ENCODE measurements at places on chromosomes 4 and X.

DNA sequence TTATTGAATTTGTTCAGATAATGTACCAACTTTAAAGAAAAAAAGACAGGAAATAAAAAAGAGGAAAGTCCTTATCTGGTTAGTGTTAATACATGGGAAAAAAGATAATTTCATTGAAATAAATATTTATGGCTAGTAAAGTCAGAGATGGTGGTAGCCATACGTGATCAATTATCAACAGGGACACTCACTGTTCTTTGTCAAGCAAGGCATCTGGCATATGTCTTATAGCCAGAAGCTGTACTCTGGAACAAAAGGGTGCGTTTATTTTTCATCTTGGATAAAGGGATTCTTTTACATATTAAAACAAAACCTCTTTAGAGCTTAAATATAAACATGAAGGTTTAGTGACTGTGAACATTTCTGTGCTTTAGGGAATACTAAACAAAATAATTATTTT lies 26.7 kb downstream of the HDX start:
- DNase-seq: no peak

DNA sequence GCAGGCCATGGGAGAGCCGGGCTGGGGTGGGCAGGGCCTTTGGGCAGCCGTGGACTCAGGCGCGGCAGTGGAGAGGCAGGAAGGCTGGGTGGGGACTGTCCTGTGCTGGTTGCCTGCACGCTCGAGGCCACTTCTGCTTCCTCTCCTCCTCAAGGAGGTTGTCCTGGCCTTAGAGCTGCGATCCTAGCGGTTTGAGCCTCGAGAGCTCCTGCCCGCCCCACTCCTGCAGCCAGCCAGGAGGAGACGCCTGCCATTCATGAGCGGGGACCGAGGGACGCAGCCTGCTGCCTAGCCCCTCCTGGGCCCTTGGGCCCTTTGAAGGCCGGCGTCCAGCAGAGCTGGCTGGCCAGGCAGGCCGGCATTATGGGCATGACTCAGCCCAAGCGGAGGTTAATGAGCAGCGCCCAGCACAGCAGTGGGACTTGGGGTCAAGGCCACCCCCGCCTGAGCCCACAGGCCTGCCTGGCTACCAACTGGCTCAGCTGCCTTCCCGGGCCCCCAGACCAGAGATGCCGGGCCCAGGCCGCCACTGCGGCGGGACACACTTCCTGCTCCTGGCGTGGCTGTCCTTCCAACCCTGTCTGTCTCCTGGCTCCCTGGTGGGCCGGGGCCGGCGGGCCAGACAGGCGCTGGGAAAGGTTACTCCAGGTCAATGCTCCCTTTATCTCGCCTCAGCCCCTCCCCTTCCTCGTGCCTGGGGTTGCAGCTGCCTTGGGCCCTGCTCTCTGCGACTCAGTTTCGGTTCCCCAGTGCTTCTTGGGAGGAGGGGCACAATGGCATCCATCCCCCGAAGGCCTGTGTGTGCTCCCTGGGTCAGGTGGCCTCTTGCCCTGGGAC lies 1.8 kb downstream of the ABCD1 start:
- no peak for DNase-seq

GRCh38 chrX:100931925-100932285 lies 3.2 kb upstream of the XKRX start:
- DNase-seq: no peak

DNA sequence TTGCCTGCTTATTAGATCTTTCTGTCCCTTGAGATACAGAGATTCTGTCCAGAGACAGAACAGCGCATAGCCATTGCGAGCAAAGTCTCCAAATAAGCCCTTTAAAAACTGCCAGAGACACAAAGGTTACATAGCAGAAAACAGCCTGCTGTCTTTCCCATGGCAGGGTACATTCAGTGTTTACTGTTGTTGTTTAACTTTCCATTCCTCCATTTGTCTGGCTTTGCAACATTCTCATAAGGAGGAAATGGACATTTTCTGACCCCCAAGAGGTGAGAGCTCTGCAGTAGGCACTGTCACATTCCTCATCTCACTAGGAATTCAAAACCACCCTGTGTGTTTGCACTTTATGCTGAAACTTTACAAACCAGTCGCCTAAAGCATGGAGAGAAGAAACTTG lies 48.3 kb downstream of the PDE5A start:
- no peak for DNase-seq

- DNase-seq: no peak
These were observed 852.7 kb upstream of the FRG1 start for GRCh38 chr4:189087971-189088370.

- no peak for DNase-seq
These were observed 14.5 kb upstream of the STS start for GRCh38 chrX:7133050-7133440.

DNA sequence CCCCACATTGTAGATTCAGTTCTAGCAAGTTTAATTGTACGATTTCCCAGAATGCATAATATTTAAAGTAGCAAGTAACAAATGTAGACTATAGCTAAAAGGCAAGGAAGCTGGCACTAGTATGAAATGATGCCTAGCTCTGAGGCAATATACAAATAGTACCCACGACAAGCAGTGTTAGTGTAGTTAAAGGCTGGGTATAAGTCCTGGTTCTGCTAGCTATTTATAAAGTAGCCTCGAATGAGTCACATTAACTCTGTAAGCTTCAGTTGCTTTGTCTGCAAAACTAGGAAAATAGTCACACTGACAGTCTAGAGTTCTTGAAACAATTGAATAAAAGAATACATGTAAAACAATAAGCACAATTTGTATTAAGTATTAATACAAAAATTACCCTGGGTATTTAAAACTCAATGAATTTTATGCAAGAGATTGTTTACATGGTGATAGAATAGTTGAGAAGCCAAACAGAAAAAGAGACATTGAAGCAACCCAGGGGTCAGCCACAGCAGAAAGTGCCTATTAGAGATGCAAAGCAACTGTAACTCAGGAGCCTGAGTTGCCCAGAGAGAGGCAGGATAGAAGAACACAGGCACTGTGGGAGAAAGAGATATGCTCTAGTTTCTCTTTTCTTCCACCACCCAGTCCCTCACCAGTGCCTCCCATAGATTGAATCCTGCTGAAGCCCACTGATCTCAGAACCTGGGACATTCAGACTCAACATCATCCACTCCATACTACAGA lies 949.0 kb downstream of the C4orf33 start:
- DNase-seq: no peak

DNA sequence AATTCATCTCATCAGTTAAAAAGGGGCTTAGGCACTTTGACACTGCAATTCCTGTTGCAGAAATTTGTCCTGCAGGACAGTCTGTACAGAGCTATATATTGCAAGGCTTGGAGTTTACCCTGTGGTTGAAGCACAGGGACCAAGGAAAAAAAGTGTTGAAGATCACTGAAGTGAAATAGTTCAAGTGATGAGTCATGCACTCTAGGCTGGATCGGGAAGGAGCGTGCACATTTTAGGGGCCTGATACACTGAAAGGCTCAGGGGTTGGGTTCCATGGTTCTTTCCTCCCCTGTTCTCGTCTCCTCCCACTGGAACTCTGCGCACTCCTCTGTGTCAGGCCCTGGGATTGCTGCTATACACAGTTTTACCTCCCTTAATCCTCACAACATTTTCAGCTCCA lies 104.9 kb upstream of the ARMCX2 start:
- no peak for DNase-seq

- no peak for DNase-seq
These were observed 595.2 kb downstream of the MID1IP1 start for GRCh38 chrX:39396358-39396995.

DNA sequence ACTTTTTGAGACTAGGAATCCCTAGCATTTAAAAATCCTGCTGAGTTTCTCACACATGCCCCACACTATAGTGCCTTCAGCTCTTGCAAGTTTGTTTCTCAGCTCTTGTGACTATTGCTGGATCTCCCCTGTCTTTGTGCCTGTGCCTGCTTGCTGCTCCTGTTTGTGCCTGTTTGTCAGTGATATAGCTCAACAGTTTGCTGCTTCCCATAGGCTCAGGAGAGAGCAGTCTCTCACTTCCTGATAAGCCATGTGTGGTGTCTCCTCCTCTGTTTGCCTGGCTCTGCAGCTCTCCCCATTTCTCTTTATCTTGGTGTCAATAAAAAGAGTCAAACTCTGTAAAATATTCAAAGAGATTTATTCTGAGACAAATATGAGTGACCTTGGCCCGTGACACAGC lies 259.8 kb upstream of the CLNK start:
- no peak for DNase-seq

DNA sequence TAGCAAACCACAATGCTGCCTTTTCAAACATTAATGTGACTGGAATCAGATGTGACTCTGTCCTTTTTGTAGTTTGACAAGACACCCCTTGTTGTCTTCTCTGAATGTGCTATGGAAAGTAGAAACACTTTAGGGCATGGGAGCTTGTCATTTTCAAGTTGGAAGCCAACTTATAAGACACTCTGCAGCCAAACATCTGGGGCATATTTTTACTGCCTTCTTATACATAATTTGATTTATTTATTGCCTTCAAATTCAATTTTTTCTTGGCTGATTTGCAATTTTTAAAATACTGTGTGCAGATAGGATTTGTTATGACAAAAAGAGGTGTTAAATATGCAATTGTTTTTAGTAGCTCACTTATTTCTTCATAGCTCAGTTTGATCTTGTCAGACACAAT lies 1002.0 kb upstream of the PCDH7 start:
- DNase-seq: no peak

DNA sequence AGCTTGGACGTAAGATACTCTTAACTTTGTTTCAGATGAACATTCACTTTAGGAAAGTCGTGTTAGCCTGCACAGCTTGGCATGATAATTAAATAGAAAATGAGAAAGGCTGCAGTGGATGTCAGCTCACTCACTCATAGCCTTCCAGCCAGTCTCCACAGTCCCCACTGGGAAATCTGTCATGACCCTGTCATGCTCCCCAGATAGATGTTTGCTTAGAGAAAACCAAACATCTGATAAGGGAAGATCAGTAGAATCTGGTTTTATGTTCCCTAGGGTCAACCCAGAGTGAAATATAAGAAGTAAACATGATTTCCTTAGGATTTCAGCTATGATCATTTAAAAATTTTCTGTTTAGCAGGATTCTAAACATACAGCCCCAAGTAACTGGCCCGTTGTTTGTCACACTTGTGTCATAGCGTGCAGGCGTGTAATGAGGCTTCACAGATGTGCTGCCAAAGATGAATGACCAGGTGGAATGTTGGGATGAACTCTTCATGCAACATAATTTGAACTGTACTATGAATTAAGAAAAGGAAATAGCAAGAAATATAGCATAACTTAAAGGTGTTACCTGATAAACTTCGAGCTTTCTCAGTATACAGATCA lies 180.1 kb downstream of the BANK1 start:
- DNase-seq: no peak

DNA sequence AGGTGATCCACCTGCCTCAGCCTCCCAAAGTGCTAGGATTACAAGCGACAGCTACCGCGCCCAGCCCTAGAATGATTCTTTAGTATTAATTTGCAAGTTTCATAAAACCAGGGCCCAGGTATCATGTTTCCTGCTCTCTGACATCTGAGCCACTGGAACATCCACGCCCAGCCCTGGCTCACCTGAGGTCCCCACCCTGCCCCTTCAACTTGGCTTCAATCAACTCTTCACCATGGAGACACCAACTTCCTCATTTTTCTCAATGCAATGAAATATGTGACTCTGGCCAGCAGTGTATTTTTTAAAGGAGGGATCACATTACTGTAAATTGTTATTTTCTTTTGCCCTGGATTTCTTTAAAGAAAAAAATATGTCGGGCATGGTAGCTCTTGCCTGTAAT lies 3.9 kb downstream of the PRSS12 start:
- DNase-seq: no peak
